ENCODE measurements at places on chromosomes 12 and 14.

- no peak for DNase-seq
Measured at GRCh38 chr12:28130625-28131598, 59.3 kb upstream of the CCDC91 start.

DNA sequence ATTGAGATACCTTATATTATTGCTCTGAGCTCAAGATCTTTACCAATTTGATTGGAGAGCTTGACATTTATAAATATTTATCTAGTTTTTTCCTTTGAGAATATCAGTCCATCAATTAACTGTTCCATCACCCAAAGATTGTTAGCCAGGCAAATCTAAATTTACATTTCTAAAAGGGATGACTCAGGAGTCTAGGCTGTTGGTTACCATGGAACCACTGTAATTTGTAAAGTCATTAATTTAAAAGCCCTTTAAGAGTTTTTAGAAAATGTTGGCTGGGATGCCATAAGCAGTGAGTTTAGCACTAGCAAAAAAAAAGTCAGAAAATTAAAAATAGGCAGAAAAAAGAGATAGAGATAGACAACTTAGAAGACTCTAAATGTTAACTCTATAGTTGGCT is 19.5 kb upstream of the SERPINA1 start:
- no peak for DNase-seq

DNA sequence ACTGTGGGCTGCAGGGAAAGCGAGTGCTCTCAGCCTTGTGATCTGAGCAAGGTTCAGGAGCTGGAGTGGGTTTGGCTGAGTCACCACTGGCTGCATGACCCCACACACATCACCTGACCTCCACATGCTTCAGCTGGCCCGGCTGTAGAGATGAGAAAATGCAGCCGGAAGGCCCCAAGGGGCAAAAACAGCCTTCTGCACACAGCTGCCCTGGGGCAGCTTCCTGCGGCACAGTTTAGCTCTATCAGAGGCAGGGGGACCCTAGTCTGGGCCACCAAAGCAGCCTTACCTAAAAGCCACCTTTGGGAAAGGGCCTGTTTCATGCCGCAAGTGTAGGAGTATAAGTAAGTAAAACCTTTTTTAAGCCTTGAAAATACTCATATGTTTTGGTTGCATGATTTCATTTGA is 123.3 kb downstream of the SSPN start:
- no peak for DNase-seq

DNA sequence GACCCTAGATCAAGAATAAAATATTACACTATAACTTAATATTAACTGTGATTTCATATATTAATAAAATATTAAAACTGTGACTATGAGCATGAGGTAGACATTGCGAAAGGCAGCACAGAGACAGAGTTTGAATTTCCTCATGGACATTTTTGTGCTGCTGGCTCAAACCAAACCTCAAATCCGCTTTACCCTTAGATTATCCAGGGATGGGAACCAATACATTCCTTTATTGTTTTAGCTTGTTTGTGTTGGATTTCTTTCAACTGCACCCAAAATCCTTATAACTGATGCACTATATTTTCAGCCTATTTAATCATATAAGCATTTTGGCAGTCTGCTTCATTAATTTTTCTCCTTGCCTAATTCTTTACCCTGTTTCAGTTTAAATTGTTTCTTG is 436.7 kb downstream of the ATP23 start:
- DNase-seq, result no peak

- DNase-seq, result no peak
Measured at GRCh38 chr12:97767347-97767746, 304.7 kb downstream of the RMST start.

DNA sequence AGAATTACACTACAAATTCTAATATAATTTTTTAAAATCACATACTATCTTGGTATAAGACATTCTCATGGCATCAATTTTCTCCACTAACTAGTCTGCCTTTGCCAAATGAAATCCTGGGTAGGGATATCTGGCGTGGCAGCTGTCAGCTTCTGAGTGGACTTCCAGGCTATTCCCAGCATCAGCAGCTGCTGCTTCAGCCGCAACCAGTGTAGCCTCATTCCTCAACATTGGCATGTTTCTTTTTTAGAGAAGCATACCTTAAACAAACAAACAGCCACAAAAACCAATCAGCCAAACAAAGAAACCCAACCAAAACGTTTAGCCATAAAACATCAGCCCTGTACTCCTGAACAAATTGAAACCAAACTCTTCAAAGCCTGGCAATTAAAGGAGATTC is 235.8 kb downstream of the SSPN start:
- DNase-seq, result no peak

- no peak for DNase-seq
Measured at GRCh38 chr12:4118017-4118510, 155.5 kb upstream of the CCND2 start.

GRCh38 chr12:112108202-112109079 is at the start of gene NAA25:
Gene NAA25, minus strand, starts transcription at chr12:112108783. Its CDS starts 10 bp downstream, at chr12:112108773.
- DNase-seq, result peak; percentile 78

DNA sequence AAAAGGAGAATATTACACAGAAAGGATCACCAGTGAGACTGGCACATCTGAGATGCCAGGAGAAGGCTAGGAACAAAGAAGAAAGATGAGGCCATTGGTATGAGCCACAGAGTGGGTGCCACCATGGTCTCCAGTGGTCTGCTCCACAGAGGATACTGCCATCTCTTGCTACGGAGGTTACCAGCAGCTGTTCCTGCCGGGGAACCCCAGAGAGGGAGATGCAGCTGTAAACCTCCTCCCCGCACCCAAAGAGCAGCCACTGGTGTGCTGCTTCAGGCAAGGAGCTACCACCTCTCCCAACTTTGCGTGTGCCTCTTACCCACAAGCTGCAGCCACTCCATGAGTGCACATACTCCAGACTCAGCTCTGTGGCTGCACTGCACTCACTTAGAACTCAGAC is 201.5 kb upstream of the RTL1 start:
- no peak for DNase-seq

GRCh38 chr12:67989184-67989920 is at the start of gene IFNG-AS1:
Gene IFNG-AS1, plus strand, starts transcription at chr12:67989447.
- DNase-seq, result no peak

GRCh38 chr12:29739279-29739991 is 44.3 kb downstream of the TMTC1 start:
- DNase-seq, result no peak

GRCh38 chr12:120266180-120266870 is 795 bp upstream of the PXN start:
- DNase-seq, result no peak

DNA sequence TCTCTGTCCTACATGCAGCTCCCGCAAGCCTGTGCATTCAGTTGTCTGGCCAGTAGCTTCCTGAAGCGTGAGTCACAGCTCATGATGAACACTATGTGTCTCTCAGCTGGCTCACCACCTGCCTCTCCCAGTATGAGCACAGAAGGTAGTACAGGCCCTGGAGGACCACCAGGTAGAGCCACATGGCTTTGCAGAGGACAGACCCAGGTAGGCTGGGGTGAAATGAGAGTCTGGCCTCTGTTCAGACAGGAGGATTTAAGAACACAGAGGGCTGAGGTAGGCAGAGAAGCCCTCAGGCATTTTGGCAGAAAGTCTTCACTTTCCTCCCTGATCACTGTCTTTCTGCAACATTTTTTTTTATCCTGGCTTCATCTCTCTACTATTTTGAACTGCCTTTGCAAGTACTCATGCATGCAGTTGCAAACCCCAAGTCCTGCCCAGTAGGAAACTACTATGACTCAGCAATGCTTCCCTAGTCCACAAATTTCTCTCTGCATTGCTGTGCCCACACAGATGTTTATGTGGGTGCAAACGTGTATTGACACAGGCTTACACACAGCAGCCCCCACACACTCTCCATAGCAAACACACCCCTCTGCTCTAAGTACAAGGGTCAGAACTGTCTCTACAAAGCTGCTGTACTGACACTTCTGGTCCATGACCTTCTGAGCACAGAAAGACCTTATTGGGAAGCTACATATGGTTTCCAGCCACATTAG is 7.2 kb upstream of the SDR9C7 start:
- no peak for DNase-seq

DNA sequence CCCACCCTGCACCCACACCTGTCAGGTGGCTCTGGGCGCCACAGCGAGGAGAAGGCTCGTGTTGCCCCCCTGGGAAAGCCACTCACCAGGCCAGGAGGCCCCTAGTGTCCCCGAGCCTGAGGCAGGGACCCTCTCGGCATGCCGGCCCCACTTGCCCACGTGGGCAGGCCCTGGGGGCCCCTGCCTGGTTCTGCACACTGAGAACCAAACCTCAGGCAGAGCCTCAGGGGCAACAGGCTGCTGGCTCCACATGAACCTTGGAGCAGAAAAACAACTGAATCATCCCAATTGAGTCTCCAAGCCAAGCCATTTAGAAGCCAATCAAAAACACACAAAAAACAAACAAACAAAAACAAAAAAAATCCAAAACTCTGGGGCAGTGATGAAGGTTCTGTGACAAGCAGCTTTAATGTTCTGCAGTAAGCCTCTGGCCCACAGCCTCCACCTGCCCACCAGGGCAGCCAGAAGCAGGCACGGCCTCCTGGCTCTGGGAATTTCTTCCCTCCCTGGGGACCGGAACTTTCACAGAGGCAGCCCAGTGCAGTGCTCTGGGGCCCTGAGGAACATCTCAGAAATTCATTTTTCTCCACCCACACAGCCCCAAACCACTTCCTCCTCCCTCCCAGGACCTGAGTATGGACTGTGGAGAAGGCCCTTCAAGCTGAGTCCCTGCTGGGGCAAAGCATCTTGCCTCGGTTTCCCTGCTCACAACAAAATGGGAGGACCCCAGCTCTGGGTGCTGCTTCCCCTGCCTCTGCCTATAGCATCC is 90.2 kb downstream of the CHGA start:
- no peak for DNase-seq

DNA sequence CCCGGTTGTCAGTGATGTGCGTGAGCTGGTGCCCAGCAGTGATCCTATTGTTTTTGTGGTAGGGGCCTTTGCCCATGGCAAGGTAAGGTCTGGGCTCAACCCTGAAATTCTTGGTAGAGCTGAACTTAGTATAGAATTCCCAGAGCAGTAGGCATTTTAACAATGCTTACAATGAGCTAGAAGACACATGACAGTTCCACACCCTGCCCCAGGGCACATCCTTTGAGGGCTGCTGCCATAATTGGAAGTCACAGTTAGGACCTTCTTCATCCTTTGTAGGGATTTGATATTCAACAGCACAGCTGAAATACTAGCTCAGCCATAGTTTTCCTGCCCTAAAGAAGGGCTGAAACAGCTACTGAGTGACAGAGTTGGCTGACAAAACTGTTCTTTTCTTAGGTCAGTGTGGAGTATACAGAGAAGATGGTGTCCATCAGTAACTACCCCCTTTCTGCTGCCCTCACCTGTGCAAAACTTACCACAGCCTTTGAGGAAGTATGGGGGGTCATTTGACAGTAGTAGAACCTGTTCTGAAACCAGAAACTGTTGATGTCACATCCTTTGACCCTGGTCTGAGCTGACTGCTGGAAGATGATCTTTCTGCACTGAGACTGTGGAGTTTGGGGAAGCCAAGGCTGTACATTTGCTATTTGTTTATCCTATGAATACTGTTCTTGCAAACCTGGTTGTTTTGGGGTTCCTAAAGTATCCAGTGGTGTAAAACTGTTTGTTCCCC is 4.8 kb downstream of the EMG1 start:
- DNase-seq, result no peak

DNA sequence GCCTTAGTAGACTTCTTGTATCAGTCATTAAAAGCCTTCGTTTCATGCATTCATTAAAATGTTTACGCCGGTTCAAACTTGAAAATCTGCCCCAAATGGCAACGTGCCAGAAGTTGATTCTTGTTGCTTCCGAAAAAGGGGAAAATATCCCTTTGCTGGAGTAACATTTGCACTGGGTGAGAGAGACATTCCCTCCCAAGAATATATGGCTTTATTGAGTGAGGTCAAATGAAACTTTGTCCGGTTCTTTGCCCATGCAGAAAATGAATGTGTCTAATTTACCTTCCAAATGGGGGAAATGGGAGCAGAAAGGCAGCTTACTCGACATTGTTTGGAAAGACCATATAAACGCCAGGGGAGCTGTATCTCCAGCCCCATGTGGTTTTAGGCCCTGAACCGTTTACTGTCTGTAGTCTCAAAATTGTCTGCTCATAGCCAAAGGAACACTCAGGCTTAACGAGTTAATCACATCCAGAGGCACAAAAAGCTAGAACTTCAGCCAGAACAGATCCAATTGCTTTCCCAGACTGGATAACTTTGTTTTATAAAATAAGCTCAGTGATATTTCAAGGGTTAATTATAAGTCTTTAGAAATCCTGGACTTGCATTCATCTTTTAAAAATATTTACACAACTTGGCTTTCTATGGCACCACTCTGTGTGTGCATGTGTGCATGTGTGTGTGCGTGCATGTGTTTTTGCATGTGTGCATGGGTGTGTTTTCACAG is 2.9 kb upstream of the EMP1 start:
- DNase-seq, result no peak

DNA sequence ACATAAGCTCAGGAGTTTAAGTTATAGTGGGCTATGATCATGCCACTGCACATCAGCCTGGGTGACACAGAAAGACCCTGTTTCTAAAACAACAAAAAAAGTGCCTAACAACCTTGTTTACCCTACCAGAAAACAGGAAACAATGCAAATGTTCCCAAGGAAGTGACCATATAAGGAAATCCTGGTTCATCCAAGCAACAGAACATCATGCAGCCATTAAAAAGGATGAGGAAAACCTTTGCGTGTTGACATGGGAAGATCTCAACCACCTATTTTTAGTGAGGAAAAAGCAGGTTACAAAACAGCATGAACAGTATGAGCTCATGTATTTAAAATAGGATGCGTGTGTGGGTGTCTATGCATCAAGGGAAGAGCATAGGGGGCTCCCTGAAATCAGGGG is 13.7 kb downstream of the HRK start:
- no peak for DNase-seq

DNA sequence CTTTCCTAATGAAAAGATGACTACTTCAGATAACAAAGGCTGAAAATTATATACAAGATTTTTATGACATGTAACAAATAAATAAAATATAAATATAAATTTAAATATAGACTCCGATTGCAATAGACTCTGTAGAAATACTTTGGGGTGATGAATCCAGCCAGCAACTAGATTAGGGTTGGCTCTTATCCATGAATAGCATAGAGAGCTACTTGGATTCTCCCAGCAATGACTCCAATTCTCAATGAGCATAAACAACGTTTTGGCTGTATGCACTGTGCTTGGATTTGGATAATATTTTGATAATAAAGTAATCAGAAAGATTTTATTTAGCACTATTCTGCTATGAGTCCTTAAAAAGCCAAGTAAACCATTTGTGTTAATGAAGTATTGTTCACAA is 58.0 kb upstream of the LRFN5 start:
- peak; percentile 4 for DNase-seq

DNA sequence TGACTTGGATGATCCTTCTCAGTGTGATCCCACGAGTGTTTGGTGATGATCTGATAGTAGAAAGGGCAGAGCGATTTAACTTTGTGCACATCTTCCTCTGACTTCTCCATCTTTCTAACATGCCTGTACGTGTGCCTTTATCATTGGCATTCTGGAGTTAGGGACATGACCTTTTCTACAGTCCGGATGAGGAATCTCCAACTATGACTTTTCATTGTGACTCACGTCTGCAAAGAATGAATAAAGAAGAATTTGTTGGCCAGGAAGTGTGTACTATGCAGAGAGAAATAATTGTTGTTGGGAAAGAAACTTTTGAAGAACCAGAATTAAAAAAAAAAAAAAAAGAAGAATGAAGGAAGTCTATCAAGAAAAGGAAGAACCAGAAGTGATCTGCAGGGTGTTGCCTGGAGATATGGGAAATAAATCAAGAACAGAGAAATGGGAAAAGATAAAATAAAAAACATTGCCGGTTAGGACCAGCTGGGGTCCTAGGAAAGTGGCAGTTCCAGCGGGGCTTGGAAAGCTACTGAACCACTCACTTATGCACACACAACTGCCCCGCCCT is 25.3 kb downstream of the PPFIBP1 start:
- DNase-seq, result no peak

- no peak for DNase-seq
Measured at GRCh38 chr12:113838896-113839295, 127.2 kb downstream of the RBM19 start.
